GM12891 (cell line): ENCODE measurements at places on chromosomes 2 and 18.

DNA sequence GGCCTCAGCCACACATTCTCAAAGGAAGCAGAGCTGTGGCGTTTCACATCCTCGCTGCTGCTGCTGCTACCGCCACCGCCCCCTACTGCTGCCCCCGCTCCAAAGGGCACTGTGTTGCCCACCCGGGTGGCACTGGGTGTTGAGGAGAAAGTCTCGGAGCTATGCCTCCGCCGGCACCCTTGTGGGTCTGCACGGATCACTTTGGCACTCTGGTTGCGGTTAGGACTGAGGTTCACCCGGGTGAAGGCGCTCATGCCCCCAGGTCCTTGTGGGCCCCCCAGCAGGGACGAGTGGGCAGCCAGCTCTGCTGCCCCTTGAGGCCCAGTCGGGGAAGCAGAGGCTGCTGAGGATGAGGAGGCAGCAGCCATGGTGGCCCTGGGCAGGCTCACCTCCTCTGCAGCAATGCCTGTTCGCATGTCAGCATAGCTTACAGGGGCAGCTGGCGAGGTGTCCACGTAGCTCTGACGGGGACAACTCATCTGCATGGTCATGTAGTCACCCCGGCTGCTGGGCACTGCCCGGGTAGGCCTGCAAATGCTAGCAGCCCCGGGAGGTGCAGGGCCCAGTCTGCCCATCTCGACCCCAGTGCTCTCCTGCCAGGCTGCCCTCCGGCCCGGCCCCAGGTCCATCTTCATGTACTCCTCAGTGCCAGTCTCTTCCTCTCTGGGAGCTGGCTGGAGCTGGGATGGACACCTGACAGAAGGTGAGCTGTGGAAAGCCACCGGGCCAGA, 4.2 kb downstream of the IRS1 start:
- no peak for DNase-seq

DNA sequence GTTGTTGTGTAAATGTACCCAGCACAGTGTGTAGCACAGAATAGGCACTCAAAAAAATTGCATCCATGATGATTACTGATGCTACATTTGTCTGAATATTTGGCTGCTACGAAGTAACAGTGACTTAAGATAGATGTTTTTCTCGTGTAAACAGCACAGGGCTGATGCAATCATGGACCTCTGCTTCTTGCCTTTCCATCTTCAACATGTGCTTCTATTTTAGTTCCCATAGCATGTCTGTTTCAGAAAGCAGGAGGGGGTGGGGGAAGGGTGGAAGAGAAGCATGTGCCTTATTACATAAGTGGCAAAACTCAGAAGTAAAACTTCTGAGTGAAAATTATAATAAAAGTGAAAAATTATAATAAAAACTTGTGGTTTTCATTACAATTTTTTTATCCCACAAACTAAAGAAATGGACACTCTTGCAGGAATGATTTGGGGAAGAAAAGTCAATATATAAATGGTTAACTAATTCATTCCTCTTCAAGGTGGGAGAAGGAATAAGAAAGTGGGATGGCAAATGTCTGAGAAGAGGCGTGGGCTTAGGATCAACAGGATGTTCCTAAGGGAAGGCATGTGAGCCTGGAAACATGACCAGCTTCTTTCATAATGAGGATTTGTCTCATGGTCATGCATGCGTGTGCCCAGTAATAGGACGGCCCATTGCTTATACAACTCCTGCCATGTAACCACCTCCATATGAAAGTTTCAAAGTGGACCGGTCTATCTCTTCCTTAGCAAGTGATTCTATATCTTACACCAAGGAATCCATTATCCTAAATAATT, 27.2 kb downstream of the CCBE1 start:
- no peak for DNase-seq

- DNase-seq = no peak
Observed at GRCh38 chr2:231611273-231612108, 18.8 kb downstream of the TEX44 start.

GRCh38 chr2:31067259-31067658, 71.0 kb downstream of the GALNT14 start:
- DNase-seq = no peak
